Thymus (tissue), 14 donors: ENCODE measurements at places on chromosomes 7 and 10. TPM values are rescaled to one million over a fixed set of nuclear protein-coding genes. Genes with fewer than 3 reads are reported as not detected.

DNA sequence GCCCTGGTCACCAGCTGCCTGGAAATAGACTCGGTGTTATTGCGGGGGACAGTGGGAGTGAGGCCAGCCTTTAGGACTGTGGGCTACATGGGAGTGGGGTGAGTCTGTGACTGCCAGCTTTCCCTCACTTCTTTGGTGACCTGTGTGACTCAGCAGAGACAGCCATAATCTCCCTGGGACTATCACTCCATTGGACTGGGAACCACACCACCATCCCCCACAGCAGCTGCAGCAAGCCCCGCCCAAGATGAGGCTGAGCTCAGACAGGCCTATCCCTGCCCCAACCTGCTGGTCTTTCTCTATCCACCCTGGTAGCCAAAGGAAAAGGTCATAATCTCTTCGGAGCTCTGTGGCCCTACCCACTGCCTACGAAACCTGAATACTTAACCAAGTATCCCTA is 263.2 kb downstream of the FZD1 start:
- H3K36me3 ChIP-seq: no peaks in the 10 kb centered on the region
- DNase-seq: no peak
- no peaks in the 10 kb centered on the region for H3K27me3 ChIP-seq
- no peak overlapping the region for H3K27ac ChIP-seq

Gene SLC26A4
- 0.14 TPM for total RNA-seq

GRCh38 chr10:74755273-74755672 is 71.1 kb upstream of the KAT6B start:
- H3K27me3 ChIP-seq: no peaks in the 10 kb centered on the region
- no peak for DNase-seq
- H3K27ac ChIP-seq: no peak overlapping the region
- H3K4me3 ChIP-seq: no peak overlapping the region
- H3K4me1 ChIP-seq: no peaks in the 10 kb centered on the region

DNA sequence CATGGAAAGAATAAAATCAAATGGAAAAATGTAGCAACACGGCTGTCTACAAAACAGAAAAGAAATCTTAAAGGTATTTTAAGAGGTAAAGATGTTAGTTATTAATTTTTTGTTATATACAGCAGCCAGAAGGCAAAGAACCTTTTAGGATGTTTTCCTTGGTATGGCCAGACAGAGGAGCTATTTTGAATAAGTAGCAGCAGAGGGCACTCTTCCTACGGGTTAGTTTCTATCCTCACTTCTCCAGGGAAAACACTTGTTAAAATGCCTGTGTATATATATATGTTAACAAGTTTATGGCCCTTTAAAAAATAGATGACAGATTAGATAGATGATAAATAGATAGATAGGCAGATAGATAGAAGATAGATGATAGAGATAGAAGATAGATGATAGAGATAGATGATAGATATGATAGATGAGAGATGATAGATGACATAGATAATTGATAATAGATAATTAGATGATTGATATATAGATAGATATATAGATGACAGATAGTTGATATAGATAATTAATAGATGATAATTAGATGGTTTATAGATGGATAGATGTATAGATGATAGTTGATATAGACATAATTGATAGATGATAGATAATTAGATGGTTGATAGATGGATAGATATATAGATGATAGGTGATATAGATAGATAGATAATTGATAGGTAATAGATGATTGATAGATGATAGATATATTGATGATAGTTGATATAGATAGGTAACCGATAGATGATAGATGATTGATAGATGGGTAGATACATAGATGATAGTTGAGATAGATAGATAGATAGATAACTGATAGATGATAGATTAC is 57.8 kb upstream of the WIPF3 start:
- H3K27me3 ChIP-seq: no peaks in the 10 kb centered on the region
- H3K27ac ChIP-seq: no peak overlapping the region
- H3K36me3 ChIP-seq: no peaks in the 10 kb centered on the region
- H3K4me1 ChIP-seq: no peaks in the 10 kb centered on the region
- H3K4me3 ChIP-seq: no peak overlapping the region

GRCh38 chr10:15877836-15878576 is 17.7 kb upstream of the MINDY3 start:
- H3K4me1 ChIP-seq: no peaks in the 10 kb centered on the region
- H3K4me3 ChIP-seq: no peak overlapping the region
- H3K27me3 ChIP-seq: no peaks in the 10 kb centered on the region
- DNase-seq: no peak

DNA sequence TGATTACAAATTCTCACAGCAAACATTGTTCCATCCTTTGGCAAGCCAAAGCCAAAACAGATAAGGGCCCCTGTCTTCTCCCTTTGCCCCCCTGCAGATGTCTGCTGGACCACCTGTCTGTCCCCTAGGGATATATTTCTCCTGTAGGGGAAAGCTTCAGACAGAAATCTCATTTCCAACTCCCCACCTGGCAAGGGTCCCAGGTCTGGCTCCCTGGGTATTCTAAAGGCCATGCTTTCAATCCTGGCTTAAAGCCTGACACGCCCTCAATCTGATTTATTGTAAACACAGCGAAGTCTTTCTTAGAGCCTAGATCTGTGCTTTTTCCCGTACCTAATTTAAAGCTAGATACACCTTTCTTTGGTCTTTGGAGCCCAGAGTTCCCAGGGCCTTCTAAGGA is 66.1 kb downstream of the KCNMA1 start:
- no peaks in the 10 kb centered on the region for H3K36me3 ChIP-seq
- no peak overlapping the region for H3K4me3 ChIP-seq
- H3K4me1 ChIP-seq: no peaks in the 10 kb centered on the region
- H3K27ac ChIP-seq: no peak overlapping the region
- DNase-seq: no peak

DNA sequence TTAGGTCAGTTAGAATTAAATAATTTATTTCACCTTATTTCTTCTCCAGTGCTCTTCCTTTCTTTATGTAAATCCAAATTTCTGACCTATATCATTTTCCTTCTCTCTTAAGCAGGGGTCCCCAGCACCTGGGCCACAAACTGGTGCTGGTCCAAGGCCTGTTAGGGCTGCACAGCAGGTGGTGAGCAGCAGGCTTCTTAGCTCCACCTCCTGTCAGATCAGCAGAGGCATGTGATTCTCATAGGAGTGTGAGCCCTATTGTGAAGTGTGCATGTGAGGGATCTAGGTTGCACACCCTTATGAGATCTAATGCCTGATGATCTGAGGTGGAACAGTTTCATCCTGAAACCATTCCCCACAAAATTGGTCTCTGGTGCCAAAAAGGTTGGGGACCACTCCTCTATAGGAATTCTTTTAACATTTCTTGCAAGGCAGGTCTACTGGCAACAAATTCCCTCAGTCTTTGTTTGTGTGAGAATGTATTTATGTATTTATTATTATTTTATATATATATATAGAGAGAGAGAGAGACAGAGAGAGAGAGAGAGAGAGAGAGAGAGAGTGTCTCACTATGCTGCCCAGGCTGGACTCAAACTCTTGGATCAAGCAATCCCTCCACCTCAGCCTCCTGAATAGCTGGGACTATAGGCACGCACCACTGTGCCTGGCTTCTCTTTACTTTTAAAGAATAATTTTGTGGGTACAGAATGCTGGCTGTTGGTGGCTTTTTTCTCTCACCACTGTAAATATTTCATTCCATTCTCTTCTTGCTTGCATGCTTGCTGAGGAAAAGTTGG is 4.3 kb upstream of the ABCC2 start:
- peak; percentile 3 for DNase-seq
- H3K4me3 ChIP-seq: no peak overlapping the region
- peaks cover 7% of the 10 kb centered on the region for H3K4me1 ChIP-seq
- no peak overlapping the region for H3K27ac ChIP-seq
- H3K27me3 ChIP-seq: no peaks in the 10 kb centered on the region
- H3K36me3 ChIP-seq: no peaks in the 10 kb centered on the region

DNA sequence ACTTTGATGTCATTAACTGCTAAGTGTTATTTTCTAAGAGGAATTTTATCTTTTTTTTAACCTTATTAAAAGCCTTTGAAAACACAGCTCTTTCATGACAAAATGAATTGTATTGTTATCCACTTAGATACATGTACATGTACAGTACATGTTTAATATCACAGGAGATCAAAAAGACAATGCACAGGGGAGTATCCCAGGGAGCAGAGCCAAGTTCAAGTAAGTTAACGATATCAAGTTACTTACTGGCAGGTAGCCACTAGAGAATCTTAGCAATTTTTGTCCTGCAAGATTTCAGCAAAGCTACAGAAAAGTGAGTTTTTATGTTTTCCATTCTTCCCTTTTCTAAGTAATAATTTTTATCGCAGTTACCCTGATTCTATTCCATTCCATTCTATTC is 33.9 kb upstream of the ARL4A start:
- H3K36me3 ChIP-seq: no peaks in the 10 kb centered on the region
- no peak for DNase-seq
- H3K27me3 ChIP-seq: no peaks in the 10 kb centered on the region
- H3K4me3 ChIP-seq: no peak overlapping the region
- H3K4me1 ChIP-seq: no peaks in the 10 kb centered on the region

Gene THNSL1
- total RNA-seq: 4.1 TPM

DNA sequence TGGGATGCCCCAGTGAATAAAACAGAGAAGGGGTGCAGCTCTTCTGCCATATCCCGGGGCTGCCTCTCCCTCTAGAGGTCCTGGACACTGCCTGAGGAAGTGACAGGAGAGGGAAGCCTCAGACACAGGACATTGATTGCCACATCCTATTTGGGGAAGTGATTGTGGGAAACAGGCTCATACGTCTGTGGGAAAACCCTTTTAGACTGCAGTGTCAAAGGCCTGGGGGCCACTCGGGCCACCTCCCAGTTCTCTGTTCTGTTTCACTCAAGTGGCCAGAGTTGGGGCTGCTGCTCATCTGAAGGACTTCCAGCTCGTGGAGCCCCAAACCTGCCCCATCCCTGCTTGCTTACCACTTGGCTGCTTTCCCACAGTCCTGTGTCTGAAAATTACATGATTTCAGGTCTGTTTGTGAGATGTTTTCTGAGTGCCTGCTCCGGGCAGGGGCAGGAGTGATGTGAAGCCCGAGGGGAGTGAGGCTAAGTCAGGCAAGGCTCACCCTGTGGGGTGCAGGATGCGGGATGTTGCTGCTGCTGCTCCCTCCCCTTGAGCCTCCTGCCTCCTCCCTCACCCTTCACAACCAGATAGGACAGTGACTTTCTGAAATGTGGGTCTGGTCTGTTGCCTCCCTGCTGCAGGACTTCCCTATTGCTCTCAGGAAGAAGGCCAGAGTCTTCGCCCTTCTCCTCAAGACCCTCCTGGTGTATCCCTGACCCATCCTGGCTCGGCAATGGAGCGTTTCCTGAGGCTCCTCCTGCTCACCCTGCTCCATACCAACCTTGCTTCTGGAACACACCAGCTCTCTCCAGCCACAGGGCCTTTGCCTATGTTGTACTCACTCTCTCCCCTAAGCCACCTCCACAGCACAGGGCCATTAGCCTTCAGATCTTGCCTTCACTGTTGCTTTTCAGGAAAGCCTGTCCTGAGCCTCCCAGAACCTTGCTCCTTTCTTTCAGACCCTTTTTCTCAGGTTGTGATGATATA is 58.4 kb downstream of the NEURL1 start:
- H3K36me3 ChIP-seq: no peaks in the 10 kb centered on the region
- no peak overlapping the region for H3K27ac ChIP-seq
- H3K4me1 ChIP-seq: no peaks in the 10 kb centered on the region
- H3K4me3 ChIP-seq: no peak overlapping the region
- peaks cover 41% of the 10 kb centered on the region for H3K27me3 ChIP-seq
- no peak for DNase-seq

Gene PON1
- total RNA-seq: 11.7 TPM

- no peak for DNase-seq
- no peaks in the 10 kb centered on the region for H3K27me3 ChIP-seq
- H3K27ac ChIP-seq: no peak overlapping the region
- H3K36me3 ChIP-seq: no peaks in the 10 kb centered on the region
- H3K4me1 ChIP-seq: peaks cover 26% of the 10 kb centered on the region
These were observed 189.7 kb downstream of the KIF20B start for GRCh38 chr10:89891006-89891535.

DNA sequence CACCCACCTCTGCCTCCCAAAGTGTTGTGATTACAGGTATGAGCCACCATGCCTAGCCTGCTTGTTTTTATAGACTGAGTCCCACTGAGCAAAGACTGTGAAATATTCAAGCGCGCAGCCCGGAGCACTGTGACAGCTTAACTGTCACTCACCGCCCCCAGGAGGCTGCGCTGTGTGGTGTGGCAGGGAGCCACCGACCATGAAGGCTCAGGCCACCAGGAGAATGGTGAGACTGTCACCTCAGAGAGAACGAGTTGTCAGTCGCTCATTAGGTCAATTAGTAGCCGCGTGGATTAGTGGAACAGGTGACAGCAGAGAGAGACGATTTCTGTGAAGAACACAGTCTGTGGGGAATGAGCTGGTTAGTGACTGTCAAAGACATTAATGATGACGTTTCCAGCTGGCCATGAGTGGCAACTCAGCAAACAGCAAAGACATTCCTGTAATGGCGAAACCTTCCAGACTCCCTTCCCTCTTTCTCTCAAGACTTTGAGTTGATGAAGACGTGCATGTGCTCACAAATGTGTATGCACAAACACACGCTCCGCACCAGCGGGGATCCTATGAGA is 64.5 kb downstream of the CYCS start:
- DNase-seq: no peak
- H3K27me3 ChIP-seq: no peaks in the 10 kb centered on the region
- H3K4me1 ChIP-seq: no peaks in the 10 kb centered on the region
- H3K4me3 ChIP-seq: no peak overlapping the region
- H3K36me3 ChIP-seq: no peaks in the 10 kb centered on the region

Gene ZNF282
- 7.6 TPM for total RNA-seq

Gene GNAT3
- total RNA-seq: 0.19 TPM

DNA sequence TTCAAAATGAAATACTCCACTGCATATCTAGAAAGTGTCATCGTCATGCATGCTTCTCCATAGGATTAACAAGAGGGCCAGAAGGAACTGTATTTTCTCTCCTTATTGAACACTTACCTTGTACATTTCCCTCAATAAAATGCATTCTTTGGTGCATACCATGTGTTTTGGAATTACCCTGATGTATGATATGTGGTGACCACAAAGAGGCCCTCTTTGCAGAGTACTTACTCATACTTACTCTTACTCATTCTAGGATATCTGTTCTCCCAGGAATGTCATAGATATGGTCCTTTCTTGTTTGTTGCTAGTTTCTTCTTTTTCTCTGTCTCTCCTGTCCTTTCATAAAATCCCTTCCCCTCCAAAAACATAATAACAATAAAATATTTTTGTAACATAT is 1087.1 kb upstream of the POT1 start:
- no peaks in the 10 kb centered on the region for H3K27me3 ChIP-seq
- H3K36me3 ChIP-seq: no peaks in the 10 kb centered on the region

Gene CYP2E1
- total RNA-seq: 3.4 TPM

- no peak overlapping the region for H3K4me3 ChIP-seq
- DNase-seq: no peak
- H3K27me3 ChIP-seq: no peaks in the 10 kb centered on the region
- no peak overlapping the region for H3K27ac ChIP-seq
These were observed 78.9 kb upstream of the PRLHR start for GRCh38 chr10:118674226-118674919.

- no peaks in the 10 kb centered on the region for H3K27me3 ChIP-seq
- H3K4me3 ChIP-seq: no peak overlapping the region
- H3K4me1 ChIP-seq: no peaks in the 10 kb centered on the region
- H3K36me3 ChIP-seq: no peaks in the 10 kb centered on the region
- no peak overlapping the region for H3K27ac ChIP-seq
These were observed 290.1 kb upstream of the KIAA1217 start for GRCh38 chr10:23918839-23919238.
